HFFc6 (cell line): ENCODE measurements at places on chromosomes 3 and 15. TPM values are rescaled to one million over a fixed set of nuclear protein-coding genes. Genes with fewer than 3 reads are reported as not detected.

- no peak for DNase-seq
Measured at GRCh38 chr3:12593473-12593872, 36.6 kb downstream of the MKRN2 start.

- no peak for DNase-seq
Measured at GRCh38 chr15:69798481-69799250, 299.1 kb downstream of the TLE3 start.

HTR3E gene
- total RNA-seq = not detected in 2 replicates

EPHB1 gene
- 1.0 to 2.2 TPM (median 1.1 TPM) in 3 replicates for total RNA-seq
